ENCODE measurements at places on chromosomes 6 and 20.

DNA sequence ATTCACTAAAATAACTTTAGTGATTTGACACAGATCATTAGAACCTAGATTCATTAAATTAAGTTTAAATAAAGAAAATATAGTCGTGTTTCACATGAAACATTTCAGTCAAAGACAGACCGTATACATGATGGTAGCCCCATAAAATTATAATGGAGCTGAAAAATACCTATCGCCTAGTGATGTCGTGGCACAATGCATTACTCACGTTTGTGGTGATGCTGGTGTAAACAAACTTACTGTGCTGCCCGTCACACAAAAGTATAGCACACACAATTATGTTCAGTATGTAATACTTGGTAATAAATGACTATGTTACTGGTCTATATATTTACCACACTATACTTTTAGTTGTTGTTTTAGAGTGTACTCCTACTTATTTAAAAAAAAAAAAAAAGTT is 17.3 kb downstream of the DST start:
- DNase-seq = no peak

- DNase-seq = no peak
Measured at GRCh38 chr20:48544402-48545339, 283.1 kb downstream of the PREX1 start.

GRCh38 chr20:63741676-63742380 is 2.3 kb downstream of the SLC2A4RG start:
- DNase-seq = no peak

- no peak for DNase-seq
Measured at GRCh38 chr6:7438011-7438410, 48.4 kb downstream of the RIOK1 start.

GRCh38 chr20:25160897-25161296 is 34.6 kb upstream of the ENTPD6 start:
- no peak for DNase-seq

GRCh38 chr20:30502670-30503069 is 754.8 kb upstream of the DEFB115 start:
- DNase-seq = no peak

DNA sequence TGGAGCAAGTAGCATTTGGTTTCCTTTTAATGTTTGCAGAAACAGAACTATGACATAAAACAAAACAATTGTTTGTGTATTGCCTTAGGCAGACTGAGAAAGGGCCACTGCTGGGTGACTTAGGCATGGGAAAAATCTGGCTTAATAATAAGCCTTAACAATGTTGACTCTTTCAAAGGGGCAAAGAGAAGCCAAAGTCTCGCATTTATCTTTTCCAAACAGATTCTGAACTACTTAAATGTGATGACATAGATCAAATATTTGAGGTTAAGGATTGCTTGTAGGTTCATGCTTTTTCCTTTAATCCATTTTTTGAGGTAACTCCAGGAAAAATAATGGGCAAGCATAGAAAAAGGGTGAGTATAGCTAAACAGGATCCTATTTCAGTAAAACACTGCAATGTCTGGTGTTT is 39.6 kb downstream of the ADAT2 start:
- no peak for DNase-seq

DNA sequence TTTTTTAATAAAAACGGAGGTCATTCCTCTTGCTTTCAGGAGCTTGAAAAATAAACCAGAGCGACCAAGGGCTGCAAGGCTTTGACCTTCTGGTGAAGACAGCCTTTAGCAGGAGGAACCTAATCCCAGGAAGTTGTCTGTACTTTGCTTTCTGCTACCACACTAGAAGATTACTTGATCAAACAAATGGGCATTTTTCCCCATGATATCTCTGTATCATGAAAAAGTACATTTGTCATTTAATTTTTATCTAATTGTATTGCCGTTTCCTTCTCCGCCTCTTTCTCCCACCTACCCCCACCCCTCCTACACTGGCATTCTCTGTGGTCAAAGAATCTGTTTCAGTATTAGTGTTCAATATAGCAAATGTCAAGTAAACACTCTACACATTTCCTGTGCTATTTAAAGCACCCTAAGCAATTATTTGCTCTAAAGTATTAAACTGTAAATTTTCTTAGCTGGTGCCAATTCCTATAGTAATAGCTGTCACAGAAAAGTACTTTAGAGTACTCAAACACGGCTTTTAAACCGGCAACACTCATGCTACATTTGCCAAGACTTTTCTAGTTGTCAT is 29.7 kb downstream of the ATXN1 start:
- DNase-seq = no peak

GRCh38 chr6:119259027-119259426 is 90.5 kb downstream of the MAN1A1 start:
- no peak for DNase-seq

DNA sequence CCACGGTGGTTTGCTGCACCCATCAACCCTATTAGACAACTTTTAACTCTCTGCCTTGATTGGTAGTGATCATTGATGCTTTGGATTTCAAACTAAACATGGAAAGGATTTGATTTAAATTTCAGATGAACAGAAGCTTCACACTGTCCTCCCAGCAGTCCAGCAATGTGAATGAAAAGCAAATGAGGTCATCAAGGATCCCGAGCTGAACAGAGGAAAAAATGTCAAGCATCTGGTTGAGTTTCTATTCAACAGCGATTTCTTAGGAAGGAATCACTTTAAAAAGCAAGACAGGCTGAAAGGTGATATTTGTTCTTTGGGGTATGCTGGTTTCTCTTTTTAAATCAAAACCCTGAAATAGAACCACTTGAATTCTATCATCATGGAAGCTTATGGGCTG is 10.6 kb upstream of the SAMD3 start:
- DNase-seq = no peak

DNA sequence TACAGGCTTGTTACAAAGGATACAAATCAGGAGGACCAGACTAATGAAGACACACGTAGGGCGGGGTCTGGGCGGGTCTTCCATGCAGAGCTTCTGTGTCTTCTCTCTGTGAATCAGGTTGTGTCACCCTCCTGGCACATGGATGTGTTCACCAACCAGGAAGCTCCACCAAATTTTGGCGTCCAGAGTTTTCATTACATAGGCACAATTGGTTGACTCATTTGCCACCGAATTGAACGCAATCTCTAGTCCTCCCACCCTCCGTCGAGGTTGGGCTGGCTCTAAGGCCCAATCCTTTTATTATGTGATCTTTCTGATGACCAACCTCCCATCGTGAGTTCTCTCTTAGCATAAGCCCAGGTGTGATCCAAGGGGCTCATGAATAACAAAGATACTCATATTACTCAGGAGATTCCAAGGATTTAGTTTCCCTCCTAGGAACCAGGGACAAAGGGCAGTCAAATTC is 36.3 kb upstream of the DDR1 start:
- DNase-seq = no peak

- DNase-seq = no peak
Measured at GRCh38 chr20:4545526-4545925, 176.2 kb upstream of the PRND start.

GRCh38 chr20:10954908-10955580 is 281.2 kb upstream of the JAG1 start:
- DNase-seq = no peak

- peak; percentile 29 for DNase-seq
Measured at GRCh38 chr20:42483730-42484303, 705.9 kb downstream of the PTPRT start.

GRCh38 chr6:131755597-131755996 is 44.8 kb upstream of the CTAGE9 start:
- DNase-seq = no peak

- no peak for DNase-seq
Measured at GRCh38 chr20:48837014-48837413, 9.2 kb upstream of the PREX1 start.

DNA sequence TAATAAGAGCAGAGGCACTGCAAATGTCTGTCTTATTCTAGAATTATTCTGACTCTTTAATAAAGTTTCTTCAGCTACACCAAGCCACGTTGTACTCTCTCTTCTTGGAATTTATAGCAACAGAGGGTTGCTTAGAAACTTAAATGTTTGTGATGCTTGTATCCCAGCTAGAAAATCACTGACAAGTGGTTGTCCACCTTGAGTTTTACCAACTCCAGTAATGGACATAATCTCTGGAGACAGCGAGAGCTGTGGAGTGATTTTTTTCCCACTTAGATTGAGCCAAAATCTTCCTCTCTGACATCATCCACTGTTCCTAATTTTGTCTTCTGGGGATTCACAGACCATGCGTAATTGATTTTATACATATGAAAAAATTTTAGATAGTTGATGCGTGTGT is 8.0 kb downstream of the ECT2L start:
- DNase-seq = no peak

GRCh38 chr6:105476978-105477377 is 74.1 kb upstream of the PREP start:
- no peak for DNase-seq

DNA sequence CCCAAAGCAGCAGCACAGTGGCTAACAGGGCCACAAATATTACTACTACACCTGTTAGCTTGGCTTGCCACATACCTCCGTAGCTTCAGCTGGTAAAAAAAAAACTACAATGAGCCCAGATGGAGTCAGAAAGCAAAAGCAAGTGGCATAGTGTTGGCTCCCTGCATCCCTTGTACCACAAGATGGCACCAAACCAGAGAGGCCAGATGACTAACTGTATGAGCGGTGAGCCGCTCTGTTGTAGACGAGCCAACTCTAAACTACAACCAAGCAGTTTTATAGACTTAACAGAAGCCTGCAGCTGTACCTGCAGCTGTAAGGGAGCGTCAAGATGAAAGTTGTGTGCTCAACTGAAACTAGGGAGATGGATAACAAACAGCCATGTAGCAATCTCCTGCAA is 84.5 kb upstream of the MCHR2 start:
- DNase-seq = no peak

GRCh38 chr20:34022839-34023234 is 29.1 kb downstream of the RALY start:
- DNase-seq = no peak

DNA sequence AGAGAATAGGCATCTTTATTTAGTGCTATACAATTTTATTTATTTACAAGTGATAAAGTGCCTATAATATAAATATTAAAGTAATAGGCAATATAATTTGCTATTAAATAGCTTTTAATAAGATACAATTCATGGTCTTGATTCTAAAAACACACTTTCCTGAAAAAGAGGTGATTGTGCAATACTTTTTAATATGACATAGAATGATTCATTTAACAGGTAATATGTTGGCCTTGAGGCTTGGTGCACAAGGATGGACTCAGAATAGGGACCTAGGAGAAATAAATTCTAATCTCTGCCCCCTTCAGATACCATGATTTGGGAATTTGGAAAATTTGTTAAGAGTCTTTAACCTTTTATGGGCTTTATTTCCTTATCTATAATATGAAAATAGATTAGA is 149.9 kb upstream of the FUT9 start:
- DNase-seq = no peak

- DNase-seq = no peak
Measured at GRCh38 chr6:148311966-148312669, 30.5 kb upstream of the SASH1 start.

GRCh38 chr20:18698735-18699380 is 111.0 kb downstream of the DTD1 start:
- DNase-seq = no peak

DNA sequence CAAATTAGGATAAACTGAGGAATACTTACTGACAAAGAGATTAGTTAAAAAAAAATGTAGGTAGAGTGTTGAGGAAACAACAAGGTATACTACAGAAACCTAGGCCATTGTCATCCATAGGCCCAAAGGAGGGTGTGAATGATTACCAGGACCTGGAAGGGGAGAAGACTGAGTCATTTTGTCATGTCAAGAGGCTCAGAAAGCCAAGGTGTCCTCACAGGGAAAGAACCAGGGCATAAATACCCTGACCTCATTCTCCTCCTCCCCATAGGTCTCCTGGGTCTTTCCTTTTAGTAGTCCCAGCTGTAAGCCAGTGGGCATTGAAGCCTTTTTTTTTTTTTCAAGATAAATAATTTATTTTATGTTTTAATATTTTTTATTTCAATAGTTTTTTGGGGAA is 582.1 kb upstream of the JAG1 start:
- DNase-seq = no peak

DNA sequence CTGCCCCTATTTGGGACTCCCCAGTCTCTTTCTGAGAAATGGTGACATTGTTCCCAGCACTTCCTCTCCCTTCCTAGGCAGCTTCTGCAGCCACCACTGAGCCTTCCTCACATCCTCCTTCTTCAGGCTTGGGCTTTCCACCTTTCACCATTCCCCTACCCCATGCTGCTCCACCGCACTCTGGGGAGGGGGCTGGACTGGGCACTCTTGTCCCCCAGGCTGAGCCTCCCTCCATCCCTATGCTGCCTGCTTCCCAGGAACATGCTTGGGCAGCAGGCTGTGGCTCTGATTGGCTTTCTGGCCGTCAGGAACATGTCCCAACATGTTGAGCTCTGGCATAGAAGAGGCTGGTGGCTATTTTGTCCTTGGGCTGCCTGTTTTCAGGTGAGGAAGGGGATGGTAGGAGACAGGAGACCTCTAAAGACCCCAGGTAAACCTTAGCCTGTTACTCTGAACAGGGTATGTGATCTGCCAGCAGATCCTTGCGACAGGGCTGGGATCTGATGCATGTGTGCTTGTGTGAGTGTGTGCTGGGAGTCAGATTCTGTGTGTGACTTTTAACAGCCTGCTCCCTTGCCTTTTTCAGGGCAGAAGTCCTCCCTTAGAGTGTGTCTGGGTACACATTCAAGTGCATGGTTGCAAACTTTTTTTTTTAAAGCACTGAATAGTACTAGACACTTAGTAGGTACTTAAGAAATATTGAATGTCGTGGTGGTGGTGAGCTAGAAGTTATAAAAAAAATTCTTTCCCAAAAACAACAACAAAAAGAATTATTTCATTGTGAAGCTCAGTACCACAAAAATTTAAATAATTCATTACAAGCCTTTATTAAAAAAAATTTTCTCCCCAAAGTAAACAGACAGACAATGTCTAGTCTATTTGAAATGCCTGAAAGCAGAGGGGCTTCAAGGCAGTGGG is 2.1 kb upstream of the CDKN1A start:
- no peak for DNase-seq

DNA sequence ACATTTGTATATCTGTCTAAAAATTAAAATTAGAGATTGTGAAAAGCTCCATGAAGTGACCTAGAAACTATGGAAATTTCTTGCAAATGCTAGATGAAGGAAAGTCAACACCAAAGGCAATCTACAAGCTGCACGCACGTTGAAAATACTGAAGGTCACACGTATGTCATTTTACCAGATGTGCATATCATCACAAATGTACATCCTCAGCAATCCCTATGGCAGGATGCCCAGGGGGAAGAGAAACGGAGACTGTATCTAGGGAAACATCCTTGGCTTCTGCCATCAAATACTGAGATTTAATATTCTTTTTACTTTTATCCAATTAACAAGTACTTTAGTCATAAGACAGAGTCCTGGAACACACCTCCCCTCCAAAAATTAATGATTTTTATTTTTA is 672.0 kb downstream of the RNF144B start:
- DNase-seq = no peak
